ENCODE measurements at places on chromosomes 1 and 21. TPM values are rescaled to one million over a fixed set of nuclear protein-coding genes. Genes with fewer than 3 reads are reported as not detected.

GRCh38 chr1:228012555-228012954 lies 5.8 kb downstream of the WNT3A start:
- DNase-seq = no peak

RSBN1 gene
- total RNA-seq = 13.7 TPM

GRCh38 chr1:184646824-184647223 lies 107.8 kb downstream of the EDEM3 start:
- no peak for DNase-seq

GRCh38 chr21:17631195-17631594 lies 18.5 kb upstream of the BTG3 start:
- DNase-seq = no peak

GAS5 gene
- total RNA-seq = 722 TPM
